NB4 (cell line): ENCODE measurements at places on chromosomes 12 and 14.

DNA sequence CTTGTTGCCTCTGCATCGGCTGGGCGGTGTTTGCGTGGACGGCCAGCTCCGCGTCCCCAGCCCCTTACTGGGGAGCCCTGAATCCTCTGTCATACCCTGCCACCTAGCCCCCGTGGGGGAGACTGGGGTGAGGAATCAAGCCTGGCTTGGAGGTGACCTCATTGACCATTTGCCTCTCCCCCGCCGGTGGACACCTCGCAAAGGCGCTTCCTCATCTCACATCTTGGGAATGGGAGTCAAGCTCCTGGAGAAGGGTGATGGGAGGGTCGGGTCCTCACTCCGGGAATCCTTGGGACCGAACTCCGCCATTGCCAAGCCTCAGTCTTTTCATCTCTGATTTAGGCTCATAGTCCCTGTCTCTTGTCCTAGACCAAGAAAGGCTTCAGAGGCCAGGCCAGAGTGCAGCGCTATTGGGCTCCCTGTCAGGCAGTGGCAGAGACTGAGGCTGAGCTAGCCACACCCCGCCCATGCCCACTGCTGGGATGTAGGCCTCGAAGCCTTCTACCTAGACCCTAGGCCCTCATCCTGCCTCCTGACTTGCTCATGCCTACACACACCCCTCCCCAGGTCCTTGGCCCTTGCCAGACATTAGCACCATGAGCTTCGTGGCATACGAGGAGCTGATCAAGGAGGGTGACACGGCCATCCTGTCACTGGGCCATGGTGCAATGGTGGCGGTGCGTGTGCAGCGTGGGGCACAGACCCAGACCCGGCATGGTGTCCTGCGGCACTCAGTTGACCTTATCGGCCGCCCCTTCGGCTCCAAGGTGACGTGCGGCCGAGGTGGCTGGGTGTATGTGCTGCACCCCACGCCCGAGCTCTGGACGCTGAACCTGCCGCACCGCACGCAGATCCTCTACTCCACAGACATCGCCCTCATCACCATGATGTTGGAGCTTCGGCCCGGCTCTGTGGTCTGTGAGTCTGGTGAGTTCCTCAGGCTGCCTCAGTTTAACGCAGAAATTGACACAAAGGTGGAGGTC lies 678 bp downstream of the TRMT61A start:
- no peak for DNase-seq

GRCh38 chr14:105307052-105307727 lies 6.4 kb upstream of the BRF1 start:
- no peak for DNase-seq

DNA sequence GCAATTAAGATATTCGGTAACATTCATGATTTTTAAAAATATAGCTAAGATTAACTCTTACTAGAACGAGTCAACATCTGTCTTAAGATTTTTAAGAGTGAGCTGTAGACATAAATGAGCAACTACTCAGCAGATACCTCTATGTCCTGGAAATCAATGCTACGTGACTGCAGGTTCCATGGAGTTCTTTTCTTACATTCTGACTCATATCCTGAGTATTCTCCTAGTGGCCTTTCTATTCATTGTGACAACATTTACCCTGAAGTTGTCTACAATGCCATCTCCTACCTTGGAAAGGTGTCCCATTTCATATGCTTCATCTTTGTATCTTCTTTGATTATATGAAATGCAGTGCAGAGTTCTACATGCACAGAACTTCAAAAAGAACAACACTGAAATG lies 59.9 kb downstream of the PKP2 start:
- no peak for DNase-seq

GRCh38 chr14:38522724-38523123 lies 266.8 kb upstream of the CLEC14A start:
- DNase-seq = no peak

DNA sequence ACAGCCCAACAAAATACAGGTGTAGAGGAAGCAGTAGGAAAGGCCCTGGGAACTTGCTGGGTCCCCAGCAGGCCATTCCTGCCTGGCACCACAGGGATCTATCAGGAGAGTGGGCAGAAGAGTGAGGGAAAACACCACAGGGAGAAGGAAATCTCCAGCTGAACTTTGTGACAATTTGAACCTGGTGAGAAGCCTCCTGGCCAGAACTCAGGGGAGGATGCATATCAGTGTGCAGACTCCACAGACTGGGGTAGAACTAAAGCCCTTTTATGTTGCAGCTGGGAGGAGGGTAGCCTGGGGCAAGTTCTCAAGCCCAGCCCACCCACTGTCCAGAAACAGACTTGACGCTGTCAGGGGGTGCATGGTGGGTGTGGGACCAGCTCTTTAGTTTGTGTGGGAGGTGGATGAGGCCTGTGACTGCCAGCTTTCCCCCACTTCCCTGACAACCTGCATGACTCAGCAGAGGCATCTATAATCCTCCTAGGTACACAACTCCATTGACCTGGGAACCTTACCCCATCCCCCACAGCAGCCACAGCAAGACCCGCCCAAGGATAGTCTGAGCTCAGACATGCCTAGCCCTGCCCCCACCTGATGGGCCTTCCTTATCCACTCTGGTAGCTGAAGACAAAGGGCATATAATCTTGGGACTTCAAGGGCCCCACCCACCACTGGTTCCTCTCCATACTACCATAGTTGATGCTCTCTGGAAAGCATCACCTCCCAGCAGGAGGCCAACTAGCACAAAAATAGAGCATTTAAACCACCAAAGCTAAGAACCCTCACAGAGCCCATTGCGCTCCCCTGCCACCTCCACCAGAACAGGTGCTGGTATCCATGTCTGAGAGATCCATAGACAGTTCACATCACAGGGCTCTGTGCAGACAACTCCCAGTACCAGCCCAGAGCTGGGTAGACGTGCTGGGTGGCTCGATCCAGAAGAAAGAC lies 28.9 kb downstream of the PNN start:
- DNase-seq = no peak
